ENCODE measurements at places on chromosomes 1 and 21. TPM values are rescaled to one million over a fixed set of nuclear protein-coding genes. Genes with fewer than 3 reads are reported as not detected.

The SH2D2A gene
- polyA plus RNA-seq = not detected

The AQP10 gene
- not detected for polyA plus RNA-seq

The SLC45A1 gene
- 26.2 TPM for polyA plus RNA-seq

The CNTN2 gene
- 22.8 TPM for polyA plus RNA-seq

The PWP2 gene
- polyA plus RNA-seq = 1.7 TPM

The ETNK2 gene
- polyA plus RNA-seq = not detected

The TRNP1 gene
- polyA plus RNA-seq = 14.0 TPM
